ENCODE measurements at places on chromosomes 2 and 18.

DNA sequence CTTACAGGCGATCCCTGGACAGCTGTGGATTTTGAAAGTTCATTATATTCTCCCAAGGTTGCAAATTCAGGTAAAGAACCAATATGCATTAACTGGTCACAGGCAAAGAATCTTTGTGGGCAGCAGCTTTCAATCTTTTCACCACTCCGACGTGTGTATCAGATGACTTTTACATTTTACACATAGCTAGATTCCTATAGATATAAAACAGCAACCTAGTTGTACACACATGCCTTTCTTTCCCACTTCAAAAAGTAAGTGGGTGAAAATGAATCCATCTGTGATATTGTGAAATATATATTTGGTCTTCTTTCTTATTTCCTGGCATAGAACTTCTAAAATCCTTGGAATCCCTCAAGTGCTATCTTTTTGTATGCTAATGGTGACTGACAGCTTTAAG lies 72.5 kb downstream of the SCG2 start:
- DNase-seq = no peak

DNA sequence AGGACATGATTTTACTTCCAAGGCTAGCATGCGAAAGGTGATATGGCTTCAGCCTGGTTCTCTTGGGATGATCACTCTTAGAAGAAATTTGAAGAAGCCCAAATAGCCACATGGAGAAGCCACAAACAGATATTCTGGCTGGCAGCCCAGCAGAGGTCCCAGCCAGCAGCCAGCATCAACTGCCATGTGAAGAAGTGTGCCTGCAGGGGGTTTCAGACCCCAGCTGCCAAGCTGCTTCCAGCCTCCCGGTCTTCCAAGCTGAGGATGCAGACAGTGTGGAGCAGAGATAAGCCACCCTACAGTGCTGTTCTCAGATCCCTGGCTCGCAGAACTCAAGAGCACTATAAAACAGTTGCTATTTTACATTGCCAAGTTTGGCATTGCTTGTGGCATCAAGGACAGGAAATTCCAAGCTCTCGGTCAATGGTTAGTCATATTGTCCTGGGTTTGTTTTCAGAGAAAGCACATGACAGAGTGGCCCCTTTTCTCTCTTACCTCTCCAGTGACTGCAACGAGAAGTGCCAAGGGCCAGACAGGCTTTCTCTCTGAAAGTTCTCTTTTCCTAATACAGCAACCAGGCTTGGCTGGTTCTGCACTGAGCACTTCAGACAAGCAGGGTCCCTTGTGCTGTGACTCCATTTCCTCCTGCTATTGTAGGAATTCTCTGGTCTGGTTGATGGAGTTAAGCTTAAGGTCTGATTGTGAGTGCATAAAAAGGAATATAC lies 223.7 kb downstream of the ANKRD30B start:
- no peak for DNase-seq

GRCh38 chr2:32949260-32949659 lies 2.5 kb downstream of the LTBP1 start:
- no peak for DNase-seq

GRCh38 chr2:196284866-196285557 lies 113.6 kb upstream of the STK17B start:
- DNase-seq = no peak

DNA sequence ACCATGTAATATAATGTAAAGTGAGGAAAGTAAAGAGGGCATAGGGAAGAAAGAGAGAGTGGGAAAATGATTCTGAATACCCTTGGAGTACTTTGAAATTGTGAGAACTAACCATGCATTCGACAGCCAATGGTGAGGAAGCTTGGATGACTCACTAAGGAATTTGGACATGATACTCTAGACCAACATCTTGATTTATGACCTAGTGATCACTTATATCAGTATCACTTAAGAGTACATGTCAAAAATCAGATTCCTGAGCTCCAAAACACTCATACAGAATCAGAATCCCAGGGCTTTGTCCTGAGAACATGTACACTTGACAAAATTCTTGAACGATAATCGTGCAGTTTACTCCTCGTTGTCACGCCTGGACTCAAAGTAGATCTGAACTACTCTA lies 1899.8 kb upstream of the PIK3C3 start:
- no peak for DNase-seq

DNA sequence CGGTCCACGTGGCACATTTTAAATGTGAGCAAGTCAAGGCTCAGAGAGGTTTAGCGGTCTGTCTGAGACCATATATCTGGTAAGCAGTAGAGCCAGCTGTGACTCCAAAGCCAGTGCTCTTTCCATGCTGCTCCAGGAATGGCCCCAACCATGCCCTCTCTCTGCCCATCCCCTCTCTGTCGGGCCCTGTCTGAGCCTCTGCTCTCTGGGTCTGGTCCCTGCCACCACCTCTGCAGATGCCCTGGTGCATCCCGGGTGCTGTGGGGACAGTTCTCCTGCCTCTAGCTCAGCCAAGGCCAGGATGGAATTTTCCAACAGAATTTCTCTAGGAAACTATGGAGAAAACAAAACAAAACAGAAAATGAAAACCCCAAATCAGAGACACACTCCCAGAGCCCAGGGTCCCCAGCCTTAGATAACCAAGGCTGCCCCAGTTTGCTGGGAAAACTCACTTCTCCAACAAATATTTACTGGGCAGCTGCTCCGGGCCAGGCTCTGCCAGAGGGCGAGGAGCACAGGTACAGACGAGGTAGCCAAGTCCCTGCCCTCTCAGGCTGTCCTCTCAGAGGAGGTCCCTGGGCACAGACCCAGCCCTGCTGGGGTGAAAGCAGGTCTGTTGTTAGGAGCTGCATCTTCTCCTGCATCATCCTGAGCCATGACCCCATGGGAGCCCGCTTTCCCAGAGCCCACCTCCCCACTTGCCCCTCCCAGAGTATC lies 9.2 kb downstream of the ADRA2B start:
- DNase-seq = no peak

DNA sequence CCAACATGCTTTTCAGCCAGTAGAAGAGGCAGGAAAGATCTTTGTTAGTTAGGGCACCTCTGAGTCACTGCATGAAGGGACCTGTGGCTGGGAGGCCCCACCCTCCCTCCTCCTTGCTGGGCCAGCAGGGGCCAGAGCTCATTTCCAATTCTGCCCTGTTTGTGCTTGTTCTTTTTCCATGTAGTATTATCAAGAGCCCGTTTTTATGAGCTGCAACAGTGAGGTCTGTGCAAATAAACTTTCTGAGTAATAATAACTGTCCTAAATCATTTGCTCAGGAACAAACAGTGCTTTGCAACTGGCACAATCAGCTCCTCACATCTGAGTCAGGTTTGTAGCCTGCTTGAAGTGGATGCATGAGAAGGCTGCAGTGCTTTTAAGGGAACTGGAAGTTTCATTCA lies 128.0 kb downstream of the ARL4C start:
- DNase-seq = no peak

DNA sequence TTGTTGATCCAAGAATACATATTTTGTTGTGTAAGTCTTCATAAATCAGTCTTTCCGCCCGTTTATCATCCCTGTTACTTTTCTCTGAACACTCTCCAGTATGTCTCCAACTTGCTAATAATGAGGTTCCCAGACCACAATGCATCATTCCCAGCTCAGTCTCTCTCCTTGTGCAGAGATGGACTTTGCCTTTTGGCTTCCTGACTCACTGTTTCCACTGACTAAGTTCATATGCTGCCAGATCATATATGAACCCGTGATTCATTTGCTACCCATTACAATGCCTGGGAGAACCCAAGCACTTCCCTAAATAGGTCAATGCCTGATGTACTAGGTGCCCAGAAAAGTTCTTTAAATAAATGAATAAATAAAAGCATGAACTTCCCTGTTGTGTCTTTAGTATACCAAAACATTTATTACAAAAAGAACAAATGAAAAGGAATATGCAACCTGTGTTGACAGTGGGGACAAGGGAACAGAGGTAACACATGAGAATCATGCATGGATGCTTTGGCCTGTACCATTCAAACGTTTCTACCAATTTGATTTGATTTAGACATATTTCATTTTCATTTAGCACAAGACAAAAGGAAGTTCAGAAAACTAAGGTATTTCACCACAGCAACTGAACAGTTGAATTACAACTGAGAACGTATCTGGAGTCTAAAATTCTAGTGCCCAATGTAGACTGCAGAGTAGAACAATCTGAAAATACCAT lies 215.4 kb upstream of the HNRNPA3 start:
- no peak for DNase-seq

GRCh38 chr2:28606986-28607441 lies 111.2 kb downstream of the PLB1 start:
- peak; percentile 61 for DNase-seq

DNA sequence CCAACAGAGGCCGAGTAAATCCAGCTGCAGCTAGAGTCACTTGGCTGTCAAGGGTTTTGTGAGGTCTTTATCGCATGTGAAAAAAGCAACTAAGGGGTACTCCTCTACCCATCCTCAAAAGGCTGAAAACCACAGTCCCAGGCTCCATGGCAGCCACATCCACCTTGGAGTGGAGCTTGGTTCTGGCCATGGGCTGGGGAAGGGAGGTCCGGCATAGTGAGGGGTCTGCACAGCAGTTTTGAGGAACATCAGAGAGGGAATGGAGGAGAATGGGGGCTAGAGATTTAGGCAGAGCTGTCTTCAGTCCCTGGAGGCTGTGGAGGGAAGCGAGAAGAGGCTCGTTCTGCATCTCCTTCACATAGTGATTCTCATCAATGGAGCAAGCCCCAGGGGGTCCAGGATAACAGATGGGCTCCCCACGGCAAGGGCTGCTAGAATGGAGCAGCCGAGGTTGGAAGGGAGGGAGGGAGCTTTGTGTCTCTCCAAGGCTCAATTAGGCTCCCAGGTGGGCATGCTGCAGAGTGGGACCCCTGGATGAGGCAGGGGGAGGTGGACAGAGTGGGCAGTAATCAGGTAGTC lies 21.0 kb downstream of the MROH2A start:
- no peak for DNase-seq

GRCh38 chr2:86672027-86672545 lies 48.0 kb upstream of the RMND5A start:
- no peak for DNase-seq

Data from NCI-H82 (cell line).